Cortex of kidney (tissue), 1 donor: ENCODE measurements at places on chromosomes 12 and 14.

DNA sequence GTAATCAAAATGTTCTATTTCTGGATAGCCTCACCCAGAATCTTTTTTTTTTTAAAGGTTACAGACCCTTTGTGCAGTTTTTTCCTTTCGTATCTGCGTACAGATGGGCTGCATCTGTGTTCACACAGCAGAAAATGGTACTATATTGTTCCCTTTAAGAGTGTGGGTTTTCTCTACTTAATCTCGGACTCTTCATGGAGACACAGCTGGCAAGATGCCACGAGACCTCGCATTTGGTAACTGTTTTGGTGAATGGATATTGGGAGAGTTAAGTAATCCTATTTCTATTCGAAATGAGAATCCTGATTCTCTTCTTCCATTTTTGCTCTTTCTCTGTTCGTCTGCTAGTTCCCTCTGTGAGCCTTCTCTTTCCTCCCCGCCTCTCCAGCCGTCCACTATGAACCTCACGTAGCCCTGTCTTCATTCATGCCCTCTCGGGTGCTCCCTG, 85.7 kb downstream of the SAMD4A start:
- no peak for DNase-seq

GRCh38 chr14:53796734-53797133, 159.9 kb downstream of the BMP4 start:
- DNase-seq: no peak

DNA sequence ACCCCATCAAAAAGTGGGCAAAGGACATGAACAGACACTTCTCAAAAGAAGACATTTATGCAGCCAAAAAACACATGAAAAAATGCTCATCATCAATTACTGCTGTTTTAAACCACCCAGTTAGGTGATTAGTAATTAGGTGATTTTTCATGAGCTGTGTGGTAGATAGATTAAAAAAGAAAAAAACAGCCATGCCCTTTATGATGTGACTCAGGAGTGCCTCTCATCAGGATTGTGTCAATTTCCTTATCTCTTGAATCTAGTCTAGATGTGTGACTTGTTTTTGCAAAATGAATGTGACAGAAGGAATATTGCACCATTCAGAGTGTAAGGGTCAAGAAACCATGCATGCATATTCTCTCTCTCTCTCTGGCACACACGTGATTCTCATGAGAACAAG, 5.7 kb downstream of the OR10A7 start:
- no peak for DNase-seq

DNA sequence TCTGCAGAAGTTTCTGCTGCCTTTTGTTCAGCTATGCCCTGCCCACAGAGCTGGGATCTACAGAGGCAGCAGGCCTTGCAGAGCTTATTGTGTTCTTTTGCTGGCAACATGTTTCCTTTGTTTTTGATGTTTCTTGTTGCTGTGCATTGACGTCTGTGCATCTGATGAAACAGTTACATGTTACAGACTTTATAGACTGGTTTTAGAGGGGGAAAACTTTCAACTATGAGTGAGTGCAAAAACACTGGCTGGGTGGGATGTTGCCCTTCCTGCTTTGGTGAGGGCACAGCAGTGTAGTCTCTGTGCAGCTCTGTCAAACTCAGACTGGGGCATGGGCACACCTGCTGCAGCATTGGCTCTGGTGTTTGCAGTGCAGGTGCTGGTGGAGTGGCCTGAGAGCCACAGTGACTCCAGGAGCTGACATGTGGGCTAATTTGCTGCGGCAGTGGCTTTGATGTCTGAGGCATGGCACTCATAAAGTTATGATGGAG, 26.9 kb downstream of the CLEC6A start:
- no peak for DNase-seq

GRCh38 chr12:53798575-53798974, 46.8 kb upstream of the CISTR start:
- DNase-seq: no peak

DNA sequence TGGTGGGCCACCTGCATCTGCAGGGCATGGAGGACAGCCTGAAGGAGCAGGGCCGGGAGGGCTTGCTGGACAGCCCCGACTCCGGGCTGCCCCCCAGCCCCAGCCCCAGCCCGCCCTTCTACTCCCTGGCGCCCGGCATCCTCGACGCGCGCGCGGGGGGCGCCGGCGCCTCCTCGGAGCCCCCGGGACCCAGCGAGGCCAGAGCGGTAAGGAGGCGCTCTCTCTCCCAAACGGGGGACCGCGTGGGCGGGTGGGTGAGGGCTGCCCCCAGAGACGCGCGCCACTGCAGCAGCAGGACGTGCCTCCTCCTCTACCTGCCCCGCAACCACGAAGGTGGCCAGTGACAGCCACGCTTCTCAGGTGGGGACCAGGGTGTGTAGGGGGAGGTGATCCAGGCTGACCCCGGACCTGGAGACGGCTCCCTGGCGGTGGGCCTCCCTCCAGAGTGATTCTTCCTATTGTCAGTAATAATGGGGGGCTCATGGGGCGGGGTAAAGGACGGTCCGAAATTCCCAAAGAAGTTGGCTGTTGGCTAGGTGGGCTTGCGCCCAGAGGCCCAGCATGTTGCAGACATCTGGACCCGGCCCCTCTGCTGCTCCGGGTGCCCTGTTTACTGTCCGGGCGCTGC, 652 bp downstream of the RFLNA start:
- no peak for DNase-seq

DNA sequence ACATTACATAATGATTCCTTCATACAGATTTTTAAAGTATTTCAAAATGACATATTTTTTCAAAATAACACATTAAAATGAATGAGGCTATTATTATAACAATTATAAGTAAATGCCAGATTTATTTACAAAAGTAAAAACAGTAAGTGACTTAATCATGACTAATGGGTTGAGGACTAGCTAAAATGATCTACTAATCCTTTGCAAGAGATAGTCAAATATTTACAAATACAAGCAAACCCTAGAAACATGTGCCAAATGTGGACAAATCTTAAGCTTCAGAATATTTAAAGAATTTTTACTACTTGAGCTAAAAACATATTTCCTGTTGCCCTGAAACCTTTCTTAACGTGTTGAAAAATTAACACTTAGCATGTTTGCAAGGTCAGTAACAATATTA, 74.8 kb downstream of the KIF21A start:
- no peak for DNase-seq

DNA sequence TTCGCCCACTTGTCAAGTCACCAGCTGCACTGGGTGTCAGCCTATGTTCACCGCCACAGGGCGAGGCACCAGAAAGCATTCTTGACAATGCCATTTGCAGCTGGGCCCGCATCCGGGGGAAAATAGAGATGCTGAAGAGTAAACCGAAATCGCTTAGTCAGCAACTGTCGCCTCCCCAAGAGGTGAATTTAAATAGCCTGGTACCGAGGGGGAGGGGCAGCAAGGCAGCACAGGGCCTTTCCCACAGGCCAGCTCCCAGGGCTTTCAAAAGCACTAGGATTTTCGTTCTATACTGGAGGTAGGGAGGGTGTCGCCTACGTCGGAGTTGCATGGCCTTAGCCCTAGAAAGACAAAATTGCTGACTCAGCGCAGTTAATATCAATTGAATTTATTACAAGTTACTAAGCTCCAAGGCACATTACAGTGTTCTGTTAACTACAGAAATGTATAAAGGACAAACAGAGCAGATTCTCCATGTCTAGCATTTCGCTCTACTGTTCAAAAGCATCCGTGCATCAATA, 4.3 kb downstream of the IRF2BPL start:
- no peak for DNase-seq

DNA sequence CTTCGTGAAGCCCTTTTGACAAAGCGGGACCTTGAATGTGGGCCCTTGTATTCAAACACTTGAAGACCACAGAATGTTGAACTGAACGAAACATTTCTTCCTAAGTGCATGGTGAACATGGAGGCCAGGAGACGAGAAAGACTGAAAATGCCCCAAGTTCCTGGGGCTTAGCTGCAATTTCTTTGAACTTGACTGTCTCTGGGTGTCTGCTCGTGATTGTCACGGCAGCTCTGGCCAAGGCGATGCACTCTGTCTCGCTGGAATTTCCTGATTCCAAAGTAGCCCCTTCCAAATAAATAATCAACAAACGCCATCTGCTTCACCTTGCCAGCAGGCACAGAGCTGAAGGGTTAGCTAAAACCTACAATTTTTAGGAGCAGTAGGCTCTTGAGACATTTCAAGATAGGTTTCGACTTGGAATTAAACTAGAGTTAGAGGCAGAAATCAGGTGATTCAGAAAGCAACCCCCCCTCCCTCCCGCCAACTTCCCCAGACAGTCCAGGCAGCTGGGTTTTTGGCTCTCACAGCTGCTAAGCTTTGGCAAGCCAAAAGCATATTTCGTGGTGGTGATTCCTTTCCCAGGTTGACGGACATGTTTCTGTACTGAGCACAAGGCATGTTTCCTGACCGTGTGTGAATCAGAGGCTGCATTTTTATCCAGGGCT, 13.5 kb upstream of the IRF2BPL start:
- no peak for DNase-seq

DNA sequence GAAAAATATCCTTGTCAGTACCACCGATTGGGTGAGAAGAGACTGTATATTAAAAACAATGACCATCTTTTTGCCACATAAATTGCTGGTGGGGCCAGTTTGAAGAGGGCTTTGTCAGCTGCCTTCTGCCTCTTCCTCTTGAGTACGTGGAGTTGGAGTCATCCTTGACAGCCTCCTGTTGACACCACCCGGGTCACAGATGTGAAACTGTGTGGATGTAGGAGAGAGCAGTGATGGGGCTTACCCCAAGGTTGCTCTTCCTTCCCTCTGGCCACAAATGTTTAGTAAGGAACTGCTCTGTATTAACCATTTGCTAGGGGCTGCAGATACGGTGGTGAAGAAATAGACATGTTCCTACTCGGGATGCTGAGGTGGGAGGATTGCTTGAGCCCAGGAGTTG, 12.2 kb downstream of the PTPN11 start:
- no peak for DNase-seq

GRCh38 chr12:12586879-12587675, 24.4 kb upstream of the DUSP16 start:
- DNase-seq: no peak

- DNase-seq: no peak
These were observed 112.3 kb downstream of the NRXN3 start for GRCh38 chr14:78282437-78282836.

DNA sequence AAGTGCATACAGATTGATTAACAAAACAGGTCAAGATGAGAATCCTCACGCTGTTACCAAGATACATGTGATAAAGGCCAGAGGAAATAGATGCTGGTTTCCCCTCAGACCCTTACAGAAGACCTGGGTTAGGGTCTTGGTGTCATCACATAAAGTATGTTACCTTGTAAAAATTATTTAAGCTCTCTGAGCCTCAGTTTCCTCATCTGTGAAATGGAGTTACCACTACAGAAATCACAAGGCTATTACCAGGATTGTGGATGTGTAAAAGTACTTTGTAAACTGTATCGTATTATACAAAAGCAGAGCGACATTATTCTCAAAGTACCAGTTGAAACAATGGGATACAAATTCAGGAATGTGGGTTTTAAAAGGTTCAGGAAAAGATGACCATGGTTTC, 14.0 kb downstream of the SAMD4A start:
- DNase-seq: no peak

DNA sequence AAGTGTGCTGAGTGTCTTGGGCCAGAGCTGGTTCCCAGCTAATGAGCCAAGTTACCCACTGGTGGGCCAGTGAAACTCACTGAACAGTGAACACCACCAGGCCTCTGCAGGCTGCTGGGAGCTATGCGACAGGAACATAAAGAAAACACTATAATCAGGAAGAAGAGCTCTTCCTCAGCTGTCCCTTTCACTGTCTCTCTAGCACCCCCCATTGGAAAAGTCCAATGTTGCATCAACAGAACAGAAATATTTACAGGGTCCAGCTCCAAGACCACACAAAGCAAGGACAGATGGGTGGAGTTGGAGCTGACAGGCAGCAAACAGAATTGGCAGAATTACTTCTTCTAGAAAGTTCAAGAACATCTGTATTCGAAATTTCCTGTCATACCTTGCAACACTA, 903.6 kb upstream of the TMEM132C start:
- DNase-seq: no peak

DNA sequence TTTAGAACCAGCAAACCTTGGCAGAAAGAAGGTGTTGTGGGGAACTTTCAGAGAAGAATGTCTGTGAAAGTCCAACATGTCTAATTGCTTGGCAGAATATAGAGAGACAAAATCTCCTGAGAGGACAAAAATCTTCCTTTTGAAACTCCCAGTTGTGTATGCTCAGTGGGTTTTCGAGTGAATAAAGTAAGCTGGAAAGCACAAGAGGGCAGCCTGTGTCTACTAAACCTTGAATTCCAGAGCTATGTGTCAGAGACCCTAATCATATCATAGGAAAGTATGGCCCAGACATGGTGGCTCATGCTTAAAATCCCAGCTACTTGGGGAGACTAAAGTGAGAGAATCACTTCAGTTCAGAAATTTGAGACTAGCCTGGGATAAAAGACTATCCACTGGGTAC, 661.2 kb downstream of the SLC16A7 start:
- DNase-seq: no peak

DNA sequence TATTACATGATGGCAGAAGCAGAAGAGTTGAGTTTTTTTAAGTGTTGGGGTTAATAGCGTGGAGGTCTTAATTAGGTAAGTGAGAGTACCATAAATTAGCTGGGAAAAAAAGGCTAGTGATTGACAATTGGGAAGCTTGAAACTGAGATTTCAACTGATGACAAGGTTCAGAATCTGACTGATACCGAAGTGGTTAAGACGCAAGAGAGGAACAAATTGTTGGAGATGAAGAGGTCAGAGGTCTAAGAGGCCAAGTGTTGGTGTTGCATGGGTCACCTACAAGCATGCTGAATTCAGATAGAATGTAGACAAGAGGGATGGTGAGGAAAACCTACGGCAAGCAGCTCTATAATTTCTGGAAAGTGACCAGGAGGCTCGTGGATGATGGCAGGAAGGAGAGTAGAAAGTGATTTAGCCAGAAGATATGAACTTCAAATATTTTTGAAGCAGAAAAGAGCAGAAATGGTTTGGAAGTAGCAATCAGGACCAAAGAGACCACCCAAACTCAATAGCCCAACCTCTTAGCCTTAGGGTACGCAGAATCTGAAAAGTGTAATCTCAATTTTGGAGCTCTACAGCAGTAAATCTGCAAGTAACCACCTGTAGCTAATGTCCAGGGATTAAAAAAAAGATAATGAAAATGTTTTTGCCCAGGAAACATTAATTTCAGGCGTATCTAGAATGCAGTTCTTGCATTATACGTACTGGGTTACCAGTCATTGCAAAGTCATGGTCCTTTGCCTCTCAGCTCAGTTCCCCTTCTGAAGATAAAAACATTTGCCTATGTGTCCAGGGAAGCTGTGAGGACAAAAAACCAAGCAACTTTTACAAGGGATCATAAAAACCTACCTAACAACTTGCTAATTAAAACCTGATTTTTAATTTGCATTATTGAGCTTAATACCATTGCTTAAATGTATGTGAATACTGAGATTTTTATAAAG, 1.7 kb upstream of the TMPO start:
- DNase-seq: no peak

- no peak for DNase-seq
These were observed 264.9 kb downstream of the NOVA1 start for GRCh38 chr14:26332966-26333365.

DNA sequence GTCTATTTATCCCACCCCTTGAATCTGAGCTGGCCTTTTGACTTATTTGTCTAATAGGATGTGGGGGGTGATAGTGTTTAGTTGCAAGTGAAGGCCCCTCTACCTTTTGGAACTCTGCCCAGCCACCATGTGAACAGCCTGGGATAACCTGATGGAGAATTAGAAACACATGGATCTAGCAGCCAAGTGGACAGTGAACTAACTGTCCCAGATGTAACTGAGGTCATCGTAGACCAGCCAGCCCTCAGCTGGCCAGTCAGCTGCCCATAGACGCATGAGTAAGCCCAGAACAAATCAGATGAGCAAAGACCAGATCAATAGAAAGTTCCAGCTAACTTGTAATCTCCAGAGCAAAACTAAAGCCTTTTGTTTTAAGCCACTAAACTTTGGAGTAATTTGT, 19.0 kb downstream of the KLRB1 start:
- DNase-seq: no peak
